NB4 (cell line): ENCODE measurements at places on chromosomes 6 and 20.

DNA sequence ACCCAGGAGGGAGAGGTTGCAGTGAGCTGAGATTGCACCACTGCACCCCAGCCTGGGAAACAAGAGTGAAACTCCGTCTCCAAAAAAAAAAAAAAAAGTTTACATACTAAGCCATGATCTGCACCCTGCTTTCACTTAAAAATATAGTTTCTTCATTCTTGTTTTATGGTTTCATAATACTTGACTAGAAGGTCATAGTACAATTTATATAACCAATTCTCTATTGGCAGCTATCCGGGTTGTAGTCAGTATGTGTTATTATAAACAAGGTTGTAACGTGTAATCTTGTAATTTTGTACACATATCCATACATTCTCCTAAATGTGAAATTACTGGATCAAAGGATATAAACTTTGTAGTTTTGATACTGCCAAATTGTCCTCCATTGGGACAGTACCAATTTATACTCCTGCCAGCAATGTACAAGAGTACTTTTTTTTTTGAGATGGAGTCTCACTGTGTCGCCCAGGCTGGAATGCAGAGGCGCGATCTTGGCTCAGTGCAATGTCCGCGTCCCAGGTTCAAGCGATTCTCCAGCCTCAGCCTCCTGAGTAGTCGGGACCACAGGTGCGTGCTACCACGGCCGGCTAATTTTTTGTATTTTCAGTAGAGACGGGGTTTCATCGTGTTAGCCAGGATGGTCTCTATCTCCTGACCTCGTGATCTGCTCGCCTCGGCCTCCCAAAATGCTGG is 144.8 kb downstream of the GJA10 start:
- no peak for DNase-seq

DNA sequence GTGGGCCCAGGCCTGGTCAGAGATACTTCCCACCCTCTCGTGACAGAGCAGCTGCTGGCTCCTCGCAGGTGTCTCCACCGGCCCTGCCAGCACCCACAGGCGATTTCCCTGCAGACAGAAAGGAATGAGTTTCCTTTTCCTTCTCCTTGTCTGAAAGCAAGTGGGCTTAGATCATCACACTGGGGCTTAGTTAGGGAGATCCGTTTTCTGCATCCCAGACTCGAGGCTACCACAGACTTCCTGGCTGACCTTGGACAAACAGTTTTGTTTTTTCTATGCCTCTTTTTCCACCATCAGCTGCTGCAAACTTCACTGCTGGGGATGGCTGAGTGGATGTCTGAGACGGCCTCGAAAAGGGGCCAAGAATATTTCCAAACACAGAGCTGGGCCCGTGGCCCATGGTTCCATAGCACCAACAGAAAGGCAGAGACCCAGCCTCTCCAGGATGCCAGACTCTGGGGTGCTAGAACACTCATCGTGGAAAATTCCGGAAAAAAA is 86.5 kb downstream of the BANF2 start:
- no peak for DNase-seq

GRCh38 chr20:61611401-61612180 is 359.5 kb downstream of the CDH4 start:
- DNase-seq = no peak

DNA sequence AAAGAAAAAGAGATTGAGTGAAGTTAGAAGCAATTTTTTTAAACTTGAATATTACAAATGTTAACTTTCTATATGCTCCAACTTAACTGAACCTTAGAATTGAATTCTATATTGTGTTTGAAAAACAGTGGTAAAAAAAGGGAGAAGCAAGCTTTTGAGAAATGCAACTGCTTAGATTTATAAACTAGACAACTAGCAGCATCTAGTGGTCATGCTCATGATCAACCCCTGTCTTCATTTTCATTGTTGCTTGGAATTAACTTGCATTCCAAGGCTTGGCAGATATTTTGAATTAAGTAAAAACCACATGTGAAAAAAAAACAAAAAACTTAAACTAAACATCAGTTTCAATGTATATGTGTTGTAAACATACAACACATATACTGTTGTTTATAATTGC is 113.1 kb downstream of the C6orf58 start:
- peak; percentile 14 for DNase-seq

- no peak for DNase-seq
These were observed 5.1 kb downstream of the CST7 start for GRCh38 chr20:24954151-24954550.

- no peak for DNase-seq
These were observed 82.7 kb downstream of the UST start for GRCh38 chr6:148829415-148830101.

DNA sequence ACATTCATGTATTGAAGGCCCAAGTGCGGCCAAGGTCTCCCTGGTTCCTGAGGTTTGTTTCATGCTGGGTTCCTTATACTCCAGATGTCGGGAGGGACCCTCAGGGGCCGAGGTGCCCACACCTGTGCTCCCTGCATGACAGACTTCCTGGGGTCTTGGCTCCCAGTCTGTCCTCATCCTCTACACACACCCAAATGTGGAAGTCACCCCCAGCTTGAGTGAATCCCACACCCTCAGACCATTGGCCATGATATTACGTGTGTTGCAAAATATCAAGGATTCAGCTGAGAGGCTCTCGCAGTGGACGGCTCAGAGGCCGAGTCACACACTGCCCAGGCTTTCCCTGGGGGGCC is 82.2 kb upstream of the DUSP22 start:
- no peak for DNase-seq

- no peak for DNase-seq
These were observed 81.8 kb downstream of the LAMA4 start for GRCh38 chr6:112172540-112172939.

DNA sequence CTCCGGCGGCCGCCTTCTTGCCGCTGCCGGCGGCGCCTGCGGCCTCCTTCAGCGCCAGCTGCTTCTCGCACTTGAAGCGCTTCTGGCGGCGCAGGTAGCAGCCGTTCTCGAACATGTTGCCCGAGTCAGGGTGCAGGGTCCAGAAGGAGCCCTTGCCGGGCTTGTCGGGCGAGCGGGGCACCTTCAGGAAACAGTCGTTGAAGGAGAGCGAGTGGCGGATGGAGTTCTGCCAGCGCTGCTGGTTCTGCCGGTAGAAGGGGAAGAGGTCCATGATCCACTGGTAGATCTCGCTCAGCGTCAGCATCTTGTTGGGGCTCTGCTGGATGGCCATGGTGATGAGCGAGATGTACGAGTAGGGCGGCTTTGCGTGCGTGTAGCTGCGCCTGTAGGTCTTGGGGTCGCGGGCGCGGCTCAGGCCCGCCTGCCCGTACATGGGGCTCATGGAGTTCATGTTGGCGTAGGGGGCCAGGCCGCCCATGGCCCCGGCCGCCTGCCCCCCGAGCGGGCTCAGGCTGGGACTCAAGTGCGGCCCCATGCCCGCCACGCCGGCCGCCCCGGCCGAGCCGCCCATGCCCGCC is 1.9 kb downstream of the FOXA2 start:
- DNase-seq = no peak

DNA sequence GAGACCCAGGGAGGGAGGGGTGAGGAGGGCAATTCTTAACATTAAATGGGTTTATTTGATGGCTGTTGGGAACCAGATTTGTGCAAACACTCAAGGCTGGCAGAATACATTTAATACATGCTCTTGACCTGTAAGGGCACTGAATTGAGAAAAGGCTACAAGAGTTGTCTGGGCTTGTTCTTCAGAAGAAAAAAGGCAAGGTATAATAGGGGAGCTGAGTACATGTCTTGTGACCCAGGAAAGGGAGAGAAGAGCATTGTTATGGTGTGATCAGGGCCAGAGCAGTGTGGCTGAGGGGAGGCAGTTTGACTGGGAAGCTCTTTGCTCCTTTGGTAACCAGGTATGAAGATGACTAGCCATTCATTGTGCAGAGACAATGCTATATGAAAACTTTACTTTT is 18.9 kb downstream of the KLHL31 start:
- no peak for DNase-seq
